ENCODE measurements at places on chromosomes 16 and 17.
A peak's percentile ranks its signal among the peaks of the same experiment; 100 is the strongest.

- DNase-seq: no peak
Observed at GRCh38 chr16:30622455-30623032, 12.4 kb upstream of the ZNF689 start.

GRCh38 chr17:55659661-55660060 lies 63.0 kb downstream of the TMEM100 start:
- DNase-seq: no peak

DNA sequence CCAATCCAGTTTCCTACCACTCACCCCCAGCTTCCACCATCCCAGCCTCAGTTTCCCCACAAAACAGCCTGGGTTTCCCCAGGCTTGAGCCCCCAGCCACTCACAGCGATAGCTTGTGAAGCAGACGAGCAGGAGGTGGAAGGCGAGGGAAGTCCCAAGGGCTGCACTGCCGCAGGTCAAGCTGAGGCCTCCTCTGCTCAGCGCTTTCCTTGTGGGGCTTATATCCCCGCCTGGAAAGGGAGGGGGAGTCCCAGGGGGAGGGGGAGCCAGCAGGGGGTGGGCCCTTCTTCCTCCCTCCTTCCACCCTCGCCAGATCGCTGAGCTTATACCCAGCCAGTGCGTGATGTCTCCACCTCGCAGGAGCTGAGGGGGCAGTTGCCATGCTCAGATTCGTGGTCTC lies at the start of gene PYY:
Gene PYY (minus strand): TSS at position 195 of the 400 bp plus-strand sequence. CDS start 457 bp downstream, outside the sequence.
- DNase-seq: no peak

- DNase-seq: peak; percentile 60
Observed at GRCh38 chr16:3131755-3132377, 3.0 kb upstream of the ZNF213 start.

DNA sequence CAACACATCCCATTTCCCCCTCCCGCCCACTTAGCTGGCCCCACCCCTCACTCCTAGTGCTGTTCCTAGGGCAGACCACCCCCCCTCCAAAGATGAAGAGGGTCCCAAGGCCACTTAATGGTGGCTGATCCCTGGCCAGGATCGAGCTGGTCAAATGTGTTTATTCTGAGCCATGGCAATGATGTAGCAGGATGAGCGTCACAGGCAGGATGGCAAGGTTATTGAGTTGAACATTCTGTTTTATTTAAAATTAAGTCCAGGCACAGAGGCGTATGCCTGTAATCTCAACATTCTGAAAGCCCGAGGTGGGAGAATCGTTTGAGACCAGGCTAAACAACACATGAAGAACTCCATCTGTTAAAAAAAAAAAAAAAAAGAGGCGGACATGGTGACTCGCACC lies 12.2 kb downstream of the ZNF423 start:
- DNase-seq: no peak

- DNase-seq: no peak
Observed at GRCh38 chr16:73886426-73886825, 410.2 kb upstream of the PSMD7 start.

GRCh38 chr16:22147853-22148252 lies 14.5 kb upstream of the SDR42E2 start:
- DNase-seq: no peak

- no peak for DNase-seq
Observed at GRCh38 chr16:77763994-77764393, 24.4 kb upstream of the VAT1L start.

GRCh38 chr17:28404007-28404406 lies 2.0 kb downstream of the SLC46A1 start:
- DNase-seq: no peak

Measured in retina (tissue), 1 donor.